ENCODE measurements at places on chromosomes 2 and 18. TPM values are rescaled to one million over a fixed set of nuclear protein-coding genes. Genes with fewer than 3 reads are reported as not detected.

DNA sequence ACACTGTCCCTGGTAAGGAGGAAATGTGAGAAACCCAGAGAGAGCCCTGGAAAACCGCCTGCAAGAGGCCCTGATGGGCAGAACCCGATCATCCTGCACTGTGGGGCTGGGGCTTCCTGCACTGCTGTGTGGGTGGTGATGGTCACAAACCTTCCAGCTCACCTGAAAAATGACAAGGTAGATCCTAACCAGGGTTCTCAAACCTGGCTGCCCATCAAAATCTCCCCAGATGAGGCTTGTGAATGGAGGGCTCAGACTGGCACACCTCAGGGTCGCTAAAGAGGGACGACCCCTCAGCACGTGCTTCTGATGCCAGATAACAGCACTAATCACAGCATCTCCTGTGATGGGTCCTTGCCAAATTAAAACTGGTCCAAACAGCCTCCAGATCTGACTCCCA lies 74.7 kb downstream of the GYPC start:
- no peak for DNase-seq

- no peak for DNase-seq
Measured at GRCh38 chr18:79223431-79223830, 154.2 kb downstream of the ATP9B start.

The SCN3A gene
- total RNA-seq = not detected

The MYO7B gene
- not detected for total RNA-seq

GRCh38 chr2:165793161-165793778 lies 777 bp downstream of the GALNT3 start:
- no peak for DNase-seq

DNA sequence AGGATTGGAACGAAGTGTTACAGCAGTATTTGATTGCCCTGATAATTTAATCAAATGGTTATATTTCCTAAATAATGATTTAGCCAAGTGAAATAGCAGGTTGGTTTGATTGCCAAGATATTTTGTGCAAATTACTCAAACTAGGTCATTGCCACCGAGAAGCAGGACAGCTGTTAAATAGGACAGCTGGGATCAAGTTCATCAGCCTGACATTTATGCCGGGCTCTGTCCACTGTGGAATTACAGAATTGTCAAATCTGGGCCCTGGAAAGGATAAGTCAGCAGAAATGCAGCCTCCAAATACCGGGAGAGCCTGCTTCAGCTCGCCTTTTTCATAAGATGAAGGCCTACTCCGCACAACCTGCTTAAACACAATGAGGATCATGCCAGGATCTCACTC lies 73.9 kb upstream of the RPL31 start:
- DNase-seq = no peak

The CCDC121 gene
- 3.3 TPM for total RNA-seq

DNA sequence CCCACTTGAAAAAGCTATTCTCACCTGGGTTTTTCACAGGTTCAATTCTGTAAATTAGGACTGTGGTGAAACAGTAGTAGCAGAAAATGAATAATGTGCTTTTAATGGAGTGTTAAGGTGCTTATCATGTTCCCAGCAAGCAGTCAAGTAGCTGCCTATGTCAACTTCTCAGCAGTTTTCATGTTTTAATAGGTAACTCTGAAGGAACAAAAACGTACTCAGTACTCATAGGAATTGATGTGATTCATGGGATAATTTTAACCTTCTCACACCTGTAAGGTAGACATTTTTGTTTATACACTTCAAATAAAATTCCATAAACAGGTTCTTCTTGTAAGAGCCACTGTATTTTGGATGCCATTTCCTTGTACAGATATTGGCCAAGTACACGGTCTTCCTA lies 801.6 kb downstream of the MBD2 start:
- no peak for DNase-seq

DNA sequence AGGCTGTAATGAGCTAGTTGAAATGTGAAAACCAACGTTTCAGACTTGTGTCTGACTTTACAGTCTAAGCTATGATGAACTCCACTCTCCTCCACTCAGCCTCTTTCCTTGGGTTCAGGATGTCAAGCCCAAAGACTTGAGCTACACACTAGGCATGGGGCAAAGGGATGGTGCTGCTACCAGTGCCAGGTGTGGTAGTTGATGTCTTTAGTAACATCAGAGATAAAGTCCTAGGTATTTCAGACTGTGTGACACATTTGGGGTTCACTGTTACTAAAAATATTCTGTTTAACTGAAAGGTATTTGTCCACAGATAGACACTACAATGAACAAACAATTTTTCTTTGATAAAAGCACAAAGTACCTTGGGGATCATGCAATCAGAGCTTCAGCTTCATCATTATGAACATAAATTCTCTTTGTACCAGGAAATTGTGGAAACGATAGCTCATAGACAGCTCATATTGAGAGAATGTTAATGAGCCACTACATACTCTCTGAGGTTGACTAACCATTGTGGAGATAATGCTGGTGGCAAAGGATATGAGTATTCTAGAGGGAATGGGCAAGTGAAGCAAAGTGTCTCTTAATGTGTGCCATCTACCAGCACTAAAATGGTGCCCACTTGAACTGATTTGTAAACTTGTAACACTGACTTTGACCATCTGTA lies 253.7 kb upstream of the THUMPD2 start:
- DNase-seq = peak; percentile 32

The GPR155 gene
- total RNA-seq = 1.7 TPM

The MAL gene
- not detected for total RNA-seq

DNA sequence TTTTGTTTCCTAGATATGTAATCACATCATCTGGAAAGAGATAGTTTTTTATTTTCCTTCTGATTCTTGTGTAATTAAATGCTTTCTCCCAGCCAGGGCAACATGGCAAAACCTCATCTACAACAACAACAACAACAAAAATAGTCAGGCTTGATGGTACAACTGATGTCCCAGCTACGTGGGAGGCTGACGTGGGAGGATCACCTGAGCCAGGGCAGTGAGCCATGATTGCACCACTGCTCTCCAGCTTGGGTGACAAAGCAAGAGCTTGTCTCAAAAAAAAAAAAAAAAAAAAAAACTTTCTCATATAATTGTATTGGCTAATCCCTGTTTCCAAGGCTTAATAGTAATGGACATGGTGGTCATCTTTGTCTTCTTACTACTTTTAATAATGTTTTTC lies 26.4 kb upstream of the PGAP1 start:
- DNase-seq = no peak

GRCh38 chr18:79917853-79918614 lies 33.4 kb downstream of the SLC66A2 start:
- no peak for DNase-seq

DNA sequence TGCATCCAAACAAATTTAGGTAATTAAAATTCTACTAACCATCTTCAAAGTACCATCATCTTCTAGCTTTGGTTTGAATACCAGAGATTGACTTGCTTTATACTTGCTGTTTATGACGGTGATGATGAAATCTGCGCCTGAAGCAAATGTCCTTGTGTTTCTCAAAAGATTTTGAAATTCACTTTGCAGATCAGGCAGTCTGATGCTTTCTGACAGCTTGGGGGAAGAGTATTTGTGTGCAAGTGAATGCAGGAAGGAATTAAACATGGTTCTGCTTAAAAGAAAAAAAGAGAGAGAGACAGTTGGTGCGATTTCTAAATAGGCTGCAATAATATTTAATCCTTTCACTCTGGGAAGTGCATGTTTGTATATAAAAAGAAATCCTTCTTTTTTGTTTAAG lies 29.6 kb downstream of the CSRNP3 start:
- no peak for DNase-seq

The GULP1 gene
- 43.0 TPM for total RNA-seq

DNA sequence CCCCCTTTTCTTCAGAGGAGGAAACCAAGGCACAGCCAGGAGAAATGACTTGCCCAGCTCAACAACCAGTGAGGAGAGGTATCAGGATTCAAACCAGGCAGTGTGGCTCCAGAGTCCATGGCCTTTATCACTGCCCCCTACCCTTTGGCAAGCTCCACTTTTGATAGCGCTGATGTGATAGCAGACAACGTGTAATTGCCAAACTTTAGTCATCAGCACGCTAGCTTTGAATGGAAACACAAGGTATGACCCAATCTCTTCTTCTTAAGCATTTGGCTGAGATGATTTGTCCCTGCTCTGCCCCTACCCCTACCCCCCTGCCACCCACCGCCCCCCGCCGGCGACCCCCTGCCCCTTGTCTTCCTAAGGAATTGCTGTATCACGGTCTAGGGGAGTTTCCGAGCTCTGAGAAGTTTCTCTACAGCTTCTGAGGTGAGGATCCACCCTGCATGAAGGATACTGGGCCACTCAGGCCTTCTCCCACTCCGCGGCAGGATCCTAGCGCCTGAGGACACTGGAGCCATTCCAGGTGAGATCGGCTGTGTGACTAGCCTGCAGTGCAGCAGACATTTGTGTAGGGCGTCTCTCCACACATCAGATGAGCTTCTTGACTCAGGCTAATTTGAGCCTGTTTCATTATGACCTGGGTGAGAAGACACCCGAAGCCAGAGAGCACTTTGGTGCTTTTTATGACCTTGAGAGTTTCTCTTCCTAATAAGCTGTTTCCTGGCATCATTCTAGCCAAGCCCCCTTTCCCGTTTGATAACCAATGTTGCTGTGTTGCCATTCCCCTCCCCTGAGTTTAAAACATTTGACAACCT lies 75.1 kb upstream of the MAP4K4 start:
- no peak for DNase-seq

The RGPD4 gene
- total RNA-seq = 0.09 TPM

The SERPINB13 gene
- not detected for total RNA-seq

The IL36G gene
- not detected for total RNA-seq

- DNase-seq = peak; percentile 48
Measured at GRCh38 chr2:113894156-113894743, 4.4 kb downstream of the ACTR3 start.

GRCh38 chr2:58923869-58924268 lies 682.7 kb upstream of the FANCL start:
- no peak for DNase-seq

The NOSTRIN gene
- total RNA-seq = not detected

DNA sequence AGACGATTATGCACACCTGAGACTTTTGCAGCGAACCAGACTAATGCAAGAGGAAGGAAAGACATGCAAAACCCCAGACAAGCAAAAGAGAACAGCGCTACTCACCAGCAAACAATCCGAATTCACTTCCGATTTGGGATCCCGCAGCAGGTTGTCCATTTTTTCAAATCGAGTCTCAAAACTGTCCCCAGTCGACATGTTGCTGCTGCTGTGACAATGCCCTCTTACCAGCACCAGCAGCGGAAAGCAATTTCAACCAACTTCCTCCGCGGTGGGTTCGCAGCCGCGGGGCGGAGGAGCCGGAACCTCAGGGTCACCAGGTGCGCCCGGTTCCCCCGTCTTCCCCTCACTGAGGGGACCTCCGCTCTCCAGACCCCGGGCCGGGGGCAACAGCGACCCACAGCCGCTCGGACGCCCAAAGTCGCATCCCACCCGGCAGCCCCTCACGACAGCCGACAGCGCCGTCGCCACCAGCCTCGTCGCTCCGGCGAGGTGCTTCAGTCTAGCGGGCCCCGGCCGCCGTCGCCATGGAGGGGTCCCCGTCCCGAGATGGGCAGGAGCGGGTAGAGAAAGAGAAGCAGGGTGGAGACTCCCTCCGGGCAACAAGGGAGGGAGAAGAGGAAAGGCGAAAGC lies 784 bp downstream of the ROCK1 start:
- no peak for DNase-seq

The GALR1 gene
- total RNA-seq = not detected

The SLC9A2 gene
- not detected for total RNA-seq

GRCh38 chr2:141900826-141901225 lies 230.0 kb downstream of the LRP1B start:
- no peak for DNase-seq

DNA sequence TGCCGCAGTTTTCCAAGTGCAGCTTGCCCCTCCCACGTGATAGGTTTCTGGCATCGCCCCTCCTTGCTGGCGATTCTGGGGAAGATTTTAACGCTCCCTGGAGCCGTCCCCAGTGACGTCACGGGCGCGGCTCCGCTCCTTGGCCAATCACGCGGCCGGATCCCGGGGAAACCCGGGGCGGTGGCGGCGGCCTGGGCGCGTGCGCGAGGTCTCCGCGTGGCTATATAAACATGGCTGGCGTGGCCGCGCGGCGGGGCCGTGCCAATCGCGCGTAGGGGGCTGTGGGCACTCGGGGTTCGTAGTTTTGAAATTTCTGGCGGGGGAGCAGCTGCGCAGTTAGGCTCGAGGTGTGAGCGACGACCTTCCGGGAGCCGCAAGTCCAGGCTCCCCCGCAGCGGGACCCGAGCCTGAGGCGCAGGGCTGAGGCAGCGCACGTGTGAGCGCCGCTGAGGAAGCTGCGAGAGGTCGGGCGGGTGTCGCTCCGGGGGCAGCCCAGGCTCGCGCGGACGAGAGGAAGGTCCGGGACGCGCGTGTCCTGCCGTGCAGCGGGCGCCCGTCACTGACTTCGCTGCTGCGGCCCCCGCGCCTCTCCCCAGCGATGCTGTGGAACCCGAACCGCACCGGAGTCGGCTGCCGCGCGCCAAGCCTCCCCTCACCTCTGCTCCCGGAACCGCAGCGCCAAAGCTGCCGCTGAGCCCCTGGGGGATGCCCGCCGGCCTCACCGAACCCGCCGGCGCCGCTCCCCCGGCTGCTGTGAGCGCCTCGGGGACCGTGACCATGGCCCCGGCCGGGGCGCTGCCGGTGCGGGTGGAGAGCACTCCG lies at the start of gene TAF4B:
TSS of gene TAF4B (plus strand) at position 217 of the 822 bp plus-strand sequence. CDS start at position 706, 489 bp downstream.
- DNase-seq = peak; percentile 93

- peak; percentile 54 for DNase-seq
Measured at GRCh38 chr2:217993817-217994463, 8.9 kb downstream of the TNS1 start.

DNA sequence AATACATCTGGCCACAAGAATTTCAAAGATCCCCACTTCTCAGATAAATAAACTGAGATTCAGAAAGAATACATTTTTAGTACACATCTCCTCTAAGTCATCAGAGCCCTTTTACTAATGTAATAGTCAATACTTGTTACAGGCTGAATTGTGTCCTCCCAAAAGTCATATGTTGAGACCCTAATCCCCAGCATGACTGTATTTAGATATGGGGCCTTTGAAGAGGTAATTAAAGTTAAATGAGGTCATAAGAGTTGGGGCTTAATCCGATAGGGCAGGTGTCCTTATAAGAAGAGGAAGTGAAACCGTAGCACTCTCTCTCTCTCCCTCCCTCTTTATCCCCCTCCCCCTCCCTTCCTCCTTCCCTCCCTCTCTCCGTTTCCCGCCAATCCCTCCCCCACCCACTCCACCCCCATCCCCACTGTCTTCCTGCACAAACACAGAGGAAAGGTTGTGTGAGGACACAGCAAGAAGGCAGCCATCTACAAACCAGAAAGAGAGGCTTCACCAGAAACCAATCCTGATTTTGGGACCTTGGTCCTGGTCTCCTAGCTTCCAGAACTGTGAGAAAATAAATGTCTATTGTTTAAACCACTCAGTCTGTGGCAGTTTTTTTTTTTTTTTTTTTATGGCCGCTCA lies 66.6 kb upstream of the ZNF397 start:
- DNase-seq = no peak

- no peak for DNase-seq
Measured at GRCh38 chr2:79179036-79179435, 19.5 kb upstream of the REG3A start.

GRCh38 chr18:42426496-42427015 lies 471.5 kb downstream of the PIK3C3 start:
- DNase-seq = no peak

The ANKRD39 gene
- 12.0 TPM for total RNA-seq

Data from endothelial cell of umbilical vein (primary cell).